ENCODE measurements at places on chromosomes 4 and X. TPM values are rescaled to one million over a fixed set of nuclear protein-coding genes. Genes with fewer than 3 reads are reported as not detected.

DNA sequence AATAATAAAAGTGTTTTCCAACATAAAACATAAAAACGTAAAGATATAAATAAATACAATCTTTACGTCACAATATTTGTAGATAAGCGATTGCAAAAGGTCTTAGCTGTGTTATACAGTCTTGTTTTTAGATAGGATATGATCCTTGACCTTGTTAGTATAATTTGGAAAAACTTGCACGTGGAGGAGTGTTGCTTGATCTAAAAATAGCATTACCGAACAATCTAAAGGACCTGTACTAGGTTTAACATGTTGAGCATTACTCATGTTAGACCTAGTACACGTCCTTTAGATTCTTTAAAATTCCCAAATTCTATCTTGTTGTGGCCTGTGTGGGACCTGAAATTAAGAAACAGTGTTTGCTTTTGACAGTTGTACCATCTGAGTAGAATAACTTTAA is 1.6 kb downstream of the METAP1 start:
- DNase-seq, result no peak

- DNase-seq, result no peak
These were observed 9.7 kb downstream of the MTHFD2L start for GRCh38 chr4:74167585-74167984.

DNA sequence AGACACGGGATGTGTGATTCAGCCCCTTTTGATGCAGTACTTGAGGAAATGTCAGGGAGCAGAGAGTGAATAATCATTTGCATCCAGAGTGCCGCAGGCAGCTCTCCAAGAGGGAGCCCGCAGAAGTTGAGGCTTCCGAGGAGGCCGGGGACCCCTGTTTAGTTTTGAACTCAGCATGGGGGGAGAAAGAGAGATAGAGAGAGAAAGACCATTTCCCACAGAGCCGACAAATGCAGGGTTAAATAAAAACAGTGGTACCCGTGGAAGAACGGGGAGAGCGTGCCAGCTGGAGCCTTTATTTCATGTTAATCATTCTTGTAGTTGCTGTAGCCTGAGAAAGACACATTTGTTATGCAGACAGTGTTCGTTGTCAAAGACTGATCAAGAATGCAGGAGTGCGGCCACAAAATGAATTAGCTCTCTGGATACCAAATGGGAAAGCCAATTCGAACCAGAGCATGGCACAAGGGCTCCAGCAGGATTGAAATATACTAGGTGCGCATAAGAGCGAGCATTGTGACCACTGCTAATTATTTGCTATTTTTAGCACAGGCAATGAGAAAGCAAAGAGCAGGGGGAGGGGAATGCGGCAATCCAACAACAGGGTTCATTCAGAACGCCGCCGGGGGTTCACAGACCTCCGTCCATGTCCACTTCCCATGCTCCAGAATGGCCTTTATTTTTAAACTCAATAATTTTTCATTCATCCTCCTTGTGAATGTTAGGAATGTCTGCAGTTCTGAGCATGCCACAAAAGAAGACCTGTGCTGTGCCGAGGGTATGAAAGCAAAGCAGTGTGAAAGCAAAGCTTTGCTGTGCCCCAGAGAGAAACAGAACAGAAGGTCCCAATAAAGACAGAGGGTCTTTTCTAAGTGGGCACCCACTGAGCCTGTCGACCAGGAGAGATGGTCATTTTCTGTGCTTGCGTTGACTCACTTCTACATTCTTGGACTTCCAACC is 243.9 kb upstream of the VCX3A start:
- no peak for DNase-seq

- DNase-seq, result no peak
These were observed 36.2 kb downstream of the RGS12 start for GRCh38 chr4:3328814-3329663.

- no peak for DNase-seq
These were observed 4.5 kb downstream of the RAB9A start for GRCh38 chrX:13693341-13693961.

Gene MAGEA11
- not detected for total RNA-seq

Gene SPANXB1
- not detected for total RNA-seq

Gene FOXO4
- total RNA-seq, result 7.9 TPM
